T47D (cell line): ENCODE measurements at places on chromosomes 11 and 22.

GRCh38 chr22:44730490-44731356, 21.7 kb upstream of the ARHGAP8 start:
- no peak for DNase-seq

GRCh38 chr11:73195191-73196007, 22.7 kb upstream of the P2RY2 start:
- peak; percentile 89 for DNase-seq

- peak; percentile 71 for DNase-seq
Measured at GRCh38 chr11:63767565-63768236, 874 bp downstream of the ZFTA start.

DNA sequence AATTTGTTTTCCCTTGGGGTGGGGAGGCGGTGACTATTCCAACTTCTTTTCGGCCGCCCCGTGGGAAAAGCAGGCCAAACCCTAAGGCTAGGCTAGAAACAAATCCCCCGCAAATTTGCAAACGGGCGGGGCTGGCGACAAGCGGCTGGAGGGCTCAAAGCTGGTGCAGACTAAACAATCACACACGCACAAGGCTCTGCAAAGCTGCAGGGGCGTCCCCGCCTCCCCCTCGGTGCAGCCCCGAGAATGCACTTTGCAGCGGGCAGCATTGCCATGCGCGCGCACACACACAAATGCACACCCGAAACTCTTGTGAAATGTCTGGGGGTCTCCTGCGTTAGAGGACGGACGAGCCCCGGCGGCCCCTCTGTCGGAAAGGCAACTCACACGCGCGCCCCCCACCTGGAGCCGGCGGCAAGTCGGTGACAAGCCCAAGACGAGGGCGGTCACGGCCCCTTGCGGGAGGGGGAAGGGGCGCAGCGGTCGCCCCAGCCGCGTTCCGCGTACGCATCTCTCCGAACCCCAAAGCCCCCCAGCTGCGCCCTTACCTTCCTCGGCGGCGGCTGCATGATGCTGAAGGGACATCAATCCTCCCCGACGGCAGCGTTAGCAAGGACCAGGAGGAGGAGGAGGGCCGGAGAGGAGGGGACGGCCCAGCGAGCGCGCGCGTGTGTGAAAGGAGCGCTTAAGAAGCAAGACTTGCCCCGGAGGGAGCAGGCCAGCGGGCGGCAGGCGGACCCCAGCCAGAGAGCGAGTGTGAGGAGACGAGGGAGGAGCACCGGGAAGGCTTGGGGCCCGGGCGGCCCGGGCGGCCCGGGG, 600 bp downstream of the FCHSD2 start:
- peak; percentile 71 for DNase-seq

- DNase-seq = no peak
Measured at GRCh38 chr11:96061069-96061468, 137.2 kb upstream of the MTMR2 start.

GRCh38 chr11:120272303-120272702, 32.4 kb downstream of the POU2F3 start:
- no peak for DNase-seq

DNA sequence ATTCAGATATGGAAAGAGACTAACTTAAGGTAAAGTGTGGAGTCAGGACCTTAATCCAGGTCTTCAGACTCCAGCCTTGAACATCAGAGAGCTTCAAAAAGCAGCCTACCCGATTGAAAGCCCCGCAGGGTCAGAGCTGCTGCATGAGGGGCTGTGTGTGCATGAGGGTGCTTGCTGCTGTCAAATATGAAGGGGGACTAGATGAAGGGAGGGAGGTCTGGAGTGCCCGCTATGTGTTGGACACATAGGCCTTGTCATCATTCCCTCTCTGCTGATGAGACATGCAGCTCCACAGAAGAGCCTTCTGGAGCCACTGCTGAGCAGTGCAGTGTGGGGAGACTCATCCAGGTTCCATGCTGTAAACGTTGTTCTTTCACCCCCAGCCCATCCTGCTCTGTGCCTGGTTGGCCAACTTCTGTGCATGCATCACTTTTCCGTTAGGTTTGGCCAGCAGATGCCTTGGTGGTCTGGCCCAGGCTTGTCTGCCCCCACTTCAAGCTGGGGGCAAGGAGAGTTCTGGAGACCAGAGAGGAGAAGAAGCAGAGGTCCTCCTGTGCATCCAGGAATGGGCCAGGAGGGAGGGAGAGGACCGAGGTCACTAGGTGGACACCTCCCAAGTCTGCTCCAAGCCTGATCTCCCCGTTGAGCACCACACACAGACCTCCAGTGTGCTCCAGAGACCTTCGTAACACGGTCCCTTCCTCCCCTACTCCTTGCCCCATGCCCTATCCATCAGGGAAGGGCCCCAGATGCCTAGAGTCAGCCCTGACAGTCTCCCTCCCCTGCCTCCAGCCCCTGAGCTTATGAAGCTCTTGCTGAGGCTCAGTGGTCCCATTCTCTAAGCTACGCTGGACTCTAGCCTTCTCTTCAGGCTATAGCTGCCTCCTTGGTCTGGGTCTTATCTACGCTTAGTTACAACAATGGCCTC, 32.0 kb downstream of the LRRC32 start:
- no peak for DNase-seq

DNA sequence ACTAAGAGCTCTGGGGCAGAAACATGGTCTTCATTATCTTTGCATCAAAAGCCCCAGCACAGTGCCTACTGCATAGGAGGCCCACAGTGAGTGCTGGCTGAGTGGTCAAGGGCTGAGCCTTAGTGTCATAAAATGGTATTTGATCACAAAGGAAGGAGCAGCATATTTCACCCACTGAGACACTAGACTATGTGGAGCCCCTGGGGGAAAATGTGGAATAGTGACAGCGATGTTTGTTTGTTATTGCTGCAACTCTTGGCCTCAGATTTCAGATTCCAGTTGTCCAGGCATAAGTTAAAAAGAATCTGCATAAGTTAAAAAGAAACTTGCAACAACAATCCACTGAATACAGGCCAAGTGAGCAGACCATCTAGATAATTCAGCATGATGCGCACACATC, 7.0 kb downstream of the KIRREL3 start:
- no peak for DNase-seq

DNA sequence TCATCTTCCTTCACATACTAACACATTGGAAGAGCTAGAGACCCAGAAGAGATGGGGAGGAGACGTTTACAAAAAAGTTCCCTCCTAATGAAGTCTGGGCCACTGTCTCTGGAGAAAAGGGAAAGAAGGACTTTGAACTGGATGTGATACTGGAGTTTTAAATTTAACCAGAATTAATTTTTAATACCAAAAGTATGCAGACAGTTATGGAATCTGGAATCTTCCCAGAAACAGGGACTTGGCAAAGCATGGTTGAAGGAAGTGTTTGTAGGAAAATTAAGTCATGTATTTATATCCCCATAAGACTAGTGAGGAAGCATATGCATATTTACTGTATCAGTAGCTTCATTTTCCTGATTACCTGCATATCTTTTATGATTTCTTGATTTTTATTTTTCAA, 215.5 kb downstream of the TTC28 start:
- DNase-seq = no peak

- peak; percentile 54 for DNase-seq
Measured at GRCh38 chr22:38262051-38262795, 10.6 kb downstream of the TMEM184B start.

- no peak for DNase-seq
Measured at GRCh38 chr22:43236411-43237166, 49.7 kb upstream of the TTLL12 start.

DNA sequence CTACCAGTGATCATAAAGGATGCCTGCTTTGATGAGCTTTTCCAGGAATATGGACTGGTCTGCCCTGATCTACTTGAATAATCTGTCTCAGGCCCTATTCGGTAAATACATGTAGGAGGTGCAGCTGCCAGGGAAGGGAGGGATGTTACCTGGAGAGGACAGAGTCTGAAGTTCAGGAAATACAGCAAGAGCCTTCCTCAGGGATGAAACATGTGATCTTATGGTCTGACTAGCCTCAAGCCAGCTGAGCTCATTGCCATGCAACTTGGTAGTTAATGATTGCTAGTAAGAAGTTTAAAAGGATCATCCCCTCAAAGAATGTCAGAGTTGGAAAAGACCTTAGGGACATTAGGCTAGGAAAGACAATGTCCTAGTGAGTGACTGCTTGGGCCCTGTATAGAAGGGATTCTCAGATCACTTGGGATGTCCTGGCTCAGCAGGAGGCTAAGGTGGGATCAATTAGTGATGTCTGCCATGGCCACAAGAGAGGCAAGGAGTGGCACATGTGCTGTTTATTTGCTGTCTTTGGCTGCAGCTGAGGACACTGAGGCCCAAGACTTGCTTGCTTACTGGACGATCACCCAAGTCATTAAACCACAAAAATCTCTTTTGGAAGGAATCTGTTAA, 18.5 kb downstream of the PTPRJ start:
- DNase-seq = peak; percentile 71

DNA sequence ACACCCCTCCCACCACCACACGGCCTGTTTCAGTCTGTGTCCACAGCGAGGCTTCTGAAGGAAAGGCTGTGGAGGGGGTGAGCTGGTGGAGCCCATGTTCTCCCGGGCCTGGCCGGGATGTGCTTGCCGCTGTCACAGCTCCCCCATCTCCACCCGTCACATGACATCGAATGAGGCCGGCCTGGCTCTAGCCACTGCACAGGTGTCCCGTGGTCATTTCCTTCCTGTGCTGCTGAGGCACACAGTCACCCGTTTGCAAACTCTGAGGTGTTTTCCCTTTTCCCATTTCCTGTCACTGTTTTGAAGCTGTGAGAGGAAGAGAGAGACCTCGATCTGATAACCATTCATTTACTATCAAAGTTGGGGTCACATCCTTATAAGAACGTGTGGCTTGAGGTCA, 55.7 kb upstream of the CLDN5 start:
- no peak for DNase-seq

DNA sequence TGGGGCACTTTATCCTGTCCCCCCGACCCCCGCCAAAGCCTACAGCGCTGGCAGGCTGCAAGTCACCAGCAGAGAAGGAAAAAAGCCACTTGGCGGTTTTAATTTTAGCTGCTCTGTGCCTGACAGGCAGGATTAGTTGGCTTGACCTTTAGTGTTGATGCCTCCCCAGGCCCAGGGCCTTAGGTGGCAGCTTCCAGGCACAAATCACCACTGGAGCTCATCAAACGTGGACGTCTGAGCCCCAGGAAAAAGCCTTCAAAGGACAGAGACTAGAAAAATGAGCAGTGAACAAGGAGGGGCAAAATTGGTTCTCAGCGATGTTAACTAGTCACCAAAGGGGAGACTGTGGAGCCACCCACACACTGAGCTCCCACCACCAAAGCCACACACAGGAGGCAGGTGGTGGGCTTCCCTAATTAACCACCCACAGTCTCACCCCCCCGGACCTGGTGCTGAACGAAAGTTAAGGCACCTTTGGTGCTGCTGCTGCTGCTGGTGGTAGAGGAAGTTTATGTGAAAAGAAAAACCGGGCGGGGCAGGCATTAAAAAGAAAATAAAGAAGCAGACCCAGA, 4.4 kb upstream of the PYGM start:
- no peak for DNase-seq

DNA sequence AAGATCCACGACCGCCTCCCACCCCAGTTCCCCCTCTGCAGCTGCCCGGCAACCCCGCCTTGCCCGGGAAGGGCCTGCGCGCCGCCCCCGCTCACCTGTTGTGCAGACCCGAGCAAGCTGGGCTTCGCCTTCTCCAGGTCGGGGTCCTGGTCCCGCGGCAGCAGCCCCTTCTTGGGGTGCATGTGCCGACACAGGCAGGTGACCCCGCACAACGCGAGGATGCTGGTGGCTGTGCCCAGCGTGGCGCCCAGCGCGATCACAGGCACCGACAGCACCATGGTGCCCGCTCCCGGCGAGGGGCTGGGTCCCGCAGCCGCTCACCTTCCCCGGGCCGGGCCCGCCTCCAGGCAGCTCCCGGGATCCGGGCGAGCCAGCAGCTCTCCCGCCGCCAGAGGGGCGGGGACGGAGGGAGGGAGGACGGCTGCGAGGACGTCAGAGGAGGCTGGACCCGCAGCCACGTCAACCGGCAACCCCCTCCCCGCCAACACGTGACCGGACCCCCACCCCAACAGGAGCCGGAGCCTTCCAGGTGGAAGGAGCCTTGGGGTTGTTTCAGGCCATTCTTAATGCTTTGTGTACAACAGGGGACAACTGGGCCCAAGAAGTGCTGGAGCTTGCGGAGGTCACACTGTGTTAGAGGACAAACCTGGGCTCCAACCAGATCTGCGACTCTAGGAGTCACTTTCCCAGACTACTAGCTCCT, at the start of gene SYT13:
TSS of gene SYT13 (minus strand) at position 412 of the 703 bp plus-strand sequence. CDS start at position 278, 134 bp downstream.
- DNase-seq = peak; percentile 52

DNA sequence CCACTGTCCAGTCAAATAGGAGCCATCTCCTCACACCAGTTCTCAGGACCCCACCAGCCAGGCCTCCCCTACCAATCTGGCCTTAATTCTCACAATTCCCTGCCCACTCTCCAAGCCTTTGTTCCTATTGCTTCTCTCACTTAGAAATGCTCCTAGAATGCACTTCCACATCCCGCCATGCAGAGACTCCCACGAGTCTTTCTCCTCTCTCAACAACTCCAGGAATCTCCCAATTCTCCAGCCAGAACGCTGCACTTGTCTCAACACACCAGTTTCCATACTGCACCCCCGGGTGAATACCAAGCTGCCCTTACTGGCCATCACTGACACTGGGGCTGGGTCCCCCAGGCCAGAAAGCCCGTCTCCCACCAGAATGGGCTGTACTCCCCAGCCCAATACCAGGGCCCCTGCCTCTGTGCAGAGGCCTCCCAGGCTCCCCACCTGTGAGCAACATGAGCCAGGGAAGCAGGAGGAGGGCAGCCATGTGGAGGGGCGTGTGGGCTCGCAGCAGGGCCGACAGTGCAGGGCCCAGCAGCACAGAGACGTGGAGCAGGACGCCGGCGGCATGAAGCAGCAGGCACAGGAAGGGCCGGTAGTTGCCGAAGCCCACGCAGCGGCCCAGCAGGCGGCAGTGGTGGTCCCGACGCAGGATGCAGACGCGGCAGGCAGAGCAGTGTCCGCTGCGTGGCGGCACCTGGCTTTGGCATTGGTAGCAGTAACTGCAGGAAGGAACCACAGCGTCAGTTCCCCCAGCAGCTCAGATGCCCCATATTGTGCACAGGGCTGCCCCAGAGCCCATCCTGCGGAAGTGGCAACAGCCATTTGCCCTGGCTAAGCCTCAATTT, 2.4 kb downstream of the ZDHHC24 start:
- DNase-seq = no peak

DNA sequence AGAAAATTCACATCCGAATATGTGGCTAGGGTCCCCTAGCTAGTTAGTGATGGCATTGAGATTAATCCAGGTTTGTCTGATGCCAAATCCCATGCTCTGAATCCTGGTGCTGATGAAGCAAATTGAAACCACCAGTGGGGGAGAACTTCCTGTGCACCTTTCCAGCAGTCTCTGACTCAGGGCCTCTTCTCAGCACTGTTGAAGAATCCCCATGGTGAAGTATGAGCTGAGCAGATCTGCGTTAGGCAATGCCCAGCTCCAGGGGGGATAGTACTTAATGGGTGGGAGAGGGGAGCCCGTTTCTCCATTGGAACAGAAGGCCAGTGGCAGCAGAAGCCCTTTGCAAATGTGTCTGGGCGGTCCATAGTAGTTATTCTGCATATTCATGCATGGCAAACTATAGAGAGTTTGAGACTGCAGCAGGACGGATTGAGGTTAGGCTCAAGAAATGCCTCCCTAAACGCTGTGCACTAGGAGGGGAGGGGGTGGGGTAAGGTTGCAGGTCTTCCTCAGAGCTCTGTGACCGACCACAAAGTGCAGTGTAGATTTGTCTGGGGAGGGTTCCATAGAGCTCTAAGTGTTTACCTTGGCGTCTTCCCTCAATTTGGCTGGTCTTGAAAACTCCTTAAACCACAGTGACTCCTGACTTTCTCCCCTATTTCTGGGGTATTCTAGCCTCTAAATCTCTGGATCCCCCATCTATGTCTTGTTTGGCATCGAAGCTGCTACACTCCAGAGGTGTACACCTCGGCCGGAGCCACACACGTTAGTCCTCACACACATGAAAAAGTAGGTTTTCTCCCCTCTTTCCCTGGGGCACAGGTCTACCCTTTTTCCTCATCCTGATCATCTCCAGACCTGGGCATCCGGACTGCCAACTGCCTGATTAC, 4.8 kb downstream of the POU2F3 start:
- no peak for DNase-seq
